ENCODE measurements at places on chromosomes 3 and 15. TPM values are rescaled to one million over a fixed set of nuclear protein-coding genes. Genes with fewer than 3 reads are reported as not detected.

DNA sequence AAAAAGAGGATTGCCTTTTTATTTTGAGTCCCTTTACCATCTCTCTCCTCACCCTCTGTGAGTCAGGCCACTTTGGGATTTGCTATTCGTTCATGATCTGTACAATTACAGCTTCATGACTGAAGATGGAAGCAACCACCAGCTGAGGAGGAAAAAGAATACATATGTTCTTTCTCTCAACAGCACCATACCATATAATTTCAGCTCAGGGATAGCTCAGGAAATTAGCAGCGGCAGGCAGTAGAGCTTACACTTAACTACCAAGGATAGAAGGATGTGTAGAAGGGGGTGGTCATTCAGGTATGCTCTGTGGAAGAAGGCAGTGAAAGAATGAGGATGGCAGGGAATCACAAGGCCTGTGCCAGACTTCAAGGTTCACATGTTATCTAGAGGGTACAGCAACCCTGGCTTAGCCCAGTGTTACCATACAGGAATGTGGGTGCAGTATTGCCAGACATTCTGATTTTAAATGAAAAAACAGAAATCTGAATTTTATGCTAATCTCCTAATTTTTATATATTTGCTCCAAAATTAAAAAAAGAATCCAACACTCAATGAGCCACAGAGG, 17.9 kb downstream of the PLS1 start:
- H3K27me3 ChIP-seq: no peaks in the 10 kb centered on the region
- no peak for DNase-seq
- no peaks in the 10 kb centered on the region for H3K36me3 ChIP-seq
- no peaks in the 10 kb centered on the region for H3K4me1 ChIP-seq
- no peak overlapping the region for H3K27ac ChIP-seq

ZFAND6 gene
- total RNA-seq: 72.3 TPM

DNA sequence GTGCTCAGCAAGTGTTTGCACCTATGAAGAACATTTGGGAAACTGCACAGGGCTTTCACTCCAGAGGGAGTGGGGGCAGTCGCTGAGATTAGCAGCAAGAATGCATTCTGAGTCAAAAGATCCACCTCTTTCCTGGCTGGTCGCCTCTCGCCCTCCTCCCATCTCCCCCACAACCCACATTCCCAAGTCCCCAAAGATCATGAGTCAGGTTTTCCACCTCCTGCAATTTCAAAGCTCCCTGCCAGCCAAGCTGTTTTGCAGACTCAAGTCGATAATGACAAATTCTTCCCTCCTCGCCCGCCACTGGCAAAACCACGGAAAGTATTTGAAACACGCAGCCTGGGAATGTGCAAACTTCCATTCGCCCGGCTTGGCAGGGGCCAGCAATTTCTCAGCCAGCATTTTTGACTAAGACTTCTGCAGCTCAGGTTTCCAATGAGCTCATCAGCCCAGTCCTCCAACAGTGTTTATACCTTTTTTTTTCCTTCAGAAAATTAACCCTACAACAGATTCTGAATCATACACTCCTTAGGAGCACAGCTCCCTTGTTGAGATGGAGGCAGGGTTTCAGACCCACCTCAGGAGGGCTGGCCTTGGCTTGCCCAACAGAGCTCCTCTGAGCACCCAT, 181.4 kb downstream of the SMAD6 start:
- H3K36me3 ChIP-seq: no peaks in the 10 kb centered on the region
- peak; percentile 87 for DNase-seq
- no peaks in the 10 kb centered on the region for H3K27me3 ChIP-seq

DNA sequence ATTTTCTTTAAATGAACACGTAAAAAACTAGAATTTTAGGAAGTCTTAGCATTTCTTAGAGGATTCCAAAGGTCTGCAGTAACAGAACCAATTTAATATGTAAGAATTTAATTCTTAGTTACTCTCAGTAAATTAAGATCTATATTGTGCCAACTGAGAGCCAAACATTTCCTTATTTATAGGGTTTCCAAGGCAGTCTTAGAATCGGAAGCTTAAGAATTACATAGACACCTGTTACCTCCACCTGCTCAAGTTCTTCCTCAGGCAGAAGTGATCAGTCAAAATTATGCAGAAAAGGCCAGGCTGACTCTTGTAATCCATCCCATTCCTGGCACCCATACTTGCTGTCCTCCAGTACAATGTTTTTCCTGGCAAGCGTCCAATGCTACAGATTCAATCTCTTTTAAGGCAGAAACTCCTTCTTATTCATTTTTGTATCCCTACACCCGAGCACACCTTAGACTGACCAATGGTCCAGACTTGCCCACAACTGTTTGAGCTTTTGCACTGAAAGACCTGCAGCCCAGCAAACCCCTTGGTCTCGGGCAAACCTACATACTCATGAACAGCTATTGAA, 64.3 kb downstream of the NCEH1 start:
- peak; percentile 10 for DNase-seq
- H3K4me1 ChIP-seq: peaks cover 5% of the 10 kb centered on the region
- H3K27me3 ChIP-seq: no peaks in the 10 kb centered on the region
- H3K36me3 ChIP-seq: peaks cover 15% of the 10 kb centered on the region
- H3K27ac ChIP-seq: no peak overlapping the region
- no peak overlapping the region for H3K4me3 ChIP-seq

DNA sequence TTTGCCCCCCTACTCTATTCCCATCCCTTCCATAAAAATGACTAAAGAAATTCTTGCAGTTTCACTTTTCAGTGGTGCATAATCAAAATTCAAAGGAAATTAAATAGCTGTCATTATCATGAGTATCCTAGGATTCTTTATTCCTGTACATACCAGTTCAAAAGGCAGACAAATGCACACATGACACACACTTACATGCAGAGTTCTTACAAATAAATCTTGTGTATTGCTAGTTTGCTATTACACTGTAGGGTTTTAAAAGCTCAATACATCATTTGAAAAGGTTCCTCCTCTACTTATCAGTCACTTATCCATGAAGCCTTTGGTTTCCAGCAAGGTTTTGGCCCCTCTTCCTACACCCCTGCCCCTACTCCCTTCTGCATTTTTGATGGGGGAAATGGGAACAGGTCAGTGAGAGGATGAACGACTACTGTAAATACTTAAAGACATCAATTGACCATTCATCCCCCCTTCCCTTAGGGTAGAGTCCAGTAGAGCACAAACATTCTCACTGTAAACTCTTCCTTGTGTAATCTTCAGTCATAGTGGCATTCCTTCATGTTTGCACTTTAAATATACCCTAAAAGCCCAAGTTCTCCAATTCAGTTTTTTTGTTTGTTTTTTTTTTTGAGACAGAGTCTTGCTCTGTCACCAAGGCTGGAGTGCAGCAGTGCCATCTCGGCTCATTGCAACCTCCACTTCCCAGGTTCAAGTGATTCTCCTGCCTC, 92.6 kb downstream of the SUCLG2 start:
- H3K36me3 ChIP-seq: no peaks in the 10 kb centered on the region
- H3K4me3 ChIP-seq: no peak overlapping the region
- no peaks in the 10 kb centered on the region for H3K27me3 ChIP-seq

DNA sequence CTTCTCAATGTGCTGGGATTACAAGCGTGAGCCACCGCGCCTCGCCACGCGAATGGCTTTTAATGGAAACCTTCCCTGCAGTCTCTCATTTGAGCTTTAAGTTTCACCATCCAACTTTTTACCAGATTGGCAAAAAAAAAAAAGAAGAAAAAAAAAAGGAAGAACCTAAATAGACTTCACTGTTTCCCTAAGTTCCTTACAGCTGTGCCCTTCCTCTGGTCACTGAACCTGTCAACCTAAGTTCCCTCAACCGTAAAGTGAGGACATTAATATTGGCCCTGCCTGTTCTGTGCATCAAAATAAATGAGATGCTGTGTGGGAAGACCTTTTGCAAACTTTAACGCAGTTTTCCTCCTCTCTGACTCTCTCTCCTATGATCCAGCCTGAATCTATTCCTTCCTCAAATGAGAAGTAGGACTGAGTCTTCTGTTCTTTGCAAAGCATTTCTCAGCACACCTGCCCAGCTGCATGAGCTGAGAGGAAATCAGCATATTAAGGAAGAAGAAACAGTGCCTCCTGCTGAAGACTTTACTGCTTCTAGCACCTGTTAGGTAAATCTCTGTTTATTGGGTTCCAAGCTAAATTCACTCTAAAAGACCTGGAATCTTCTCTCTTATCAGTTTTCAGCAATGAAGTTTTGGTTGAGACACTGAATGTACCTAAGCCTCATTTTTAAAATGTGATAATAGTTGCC, 99.6 kb upstream of the ETV5 start:
- H3K36me3 ChIP-seq: no peaks in the 10 kb centered on the region
- DNase-seq: no peak
- H3K4me1 ChIP-seq: no peaks in the 10 kb centered on the region
- no peaks in the 10 kb centered on the region for H3K27me3 ChIP-seq
- no peak overlapping the region for H3K27ac ChIP-seq

- no peak for DNase-seq
- H3K36me3 ChIP-seq: no peaks in the 10 kb centered on the region
- no peak overlapping the region for H3K4me3 ChIP-seq
- H3K27me3 ChIP-seq: no peaks in the 10 kb centered on the region
- H3K4me1 ChIP-seq: no peaks in the 10 kb centered on the region
These were observed 51.9 kb downstream of the STARD5 start for GRCh38 chr15:81271761-81272644.

GRCh38 chr3:73101881-73102280, 40.4 kb downstream of the EBLN2 start:
- H3K27ac ChIP-seq: no peak overlapping the region
- no peaks in the 10 kb centered on the region for H3K4me1 ChIP-seq
- no peaks in the 10 kb centered on the region for H3K27me3 ChIP-seq
- no peak for DNase-seq
- no peaks in the 10 kb centered on the region for H3K36me3 ChIP-seq

CPB1 gene
- 0.41 TPM for total RNA-seq
